ENCODE measurements at places on chromosomes 6 and 20.

GRCh38 chr6:119848696-119849095, 499.1 kb upstream of the MAN1A1 start:
- no peak for DNase-seq

GRCh38 chr6:57104336-57104735, 14.3 kb downstream of the ZNF451 start:
- no peak for DNase-seq

GRCh38 chr6:80638213-80639055, 532.0 kb downstream of the BCKDHB start:
- DNase-seq, result no peak

- DNase-seq, result no peak
These were observed 382.4 kb upstream of the CDH4 start for GRCh38 chr20:60869625-60870024.

GRCh38 chr6:63440057-63440456, 120.3 kb upstream of the LGSN start:
- no peak for DNase-seq

DNA sequence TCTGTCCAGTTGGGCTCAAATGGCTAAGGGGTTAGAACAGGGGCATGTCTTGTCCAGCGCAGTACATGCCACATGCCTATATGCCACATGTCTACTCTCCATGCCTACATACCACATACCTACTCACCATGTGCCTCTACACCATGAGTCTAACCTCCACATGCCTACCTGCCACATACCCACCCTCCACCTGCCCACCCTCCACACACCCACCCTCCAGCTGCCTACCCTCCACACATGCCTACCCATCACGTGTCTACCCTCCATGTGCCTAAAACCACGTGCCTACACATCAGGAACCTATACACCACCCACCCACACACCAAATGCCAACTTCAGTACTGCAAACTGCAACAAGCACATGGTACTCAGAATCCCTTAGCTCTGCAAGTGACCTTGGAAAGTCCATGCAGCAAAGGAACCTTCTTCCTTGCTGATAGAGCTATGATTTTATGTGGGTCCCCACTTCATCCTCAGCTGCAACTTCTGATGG, 113.0 kb upstream of the CST7 start:
- DNase-seq, result no peak

DNA sequence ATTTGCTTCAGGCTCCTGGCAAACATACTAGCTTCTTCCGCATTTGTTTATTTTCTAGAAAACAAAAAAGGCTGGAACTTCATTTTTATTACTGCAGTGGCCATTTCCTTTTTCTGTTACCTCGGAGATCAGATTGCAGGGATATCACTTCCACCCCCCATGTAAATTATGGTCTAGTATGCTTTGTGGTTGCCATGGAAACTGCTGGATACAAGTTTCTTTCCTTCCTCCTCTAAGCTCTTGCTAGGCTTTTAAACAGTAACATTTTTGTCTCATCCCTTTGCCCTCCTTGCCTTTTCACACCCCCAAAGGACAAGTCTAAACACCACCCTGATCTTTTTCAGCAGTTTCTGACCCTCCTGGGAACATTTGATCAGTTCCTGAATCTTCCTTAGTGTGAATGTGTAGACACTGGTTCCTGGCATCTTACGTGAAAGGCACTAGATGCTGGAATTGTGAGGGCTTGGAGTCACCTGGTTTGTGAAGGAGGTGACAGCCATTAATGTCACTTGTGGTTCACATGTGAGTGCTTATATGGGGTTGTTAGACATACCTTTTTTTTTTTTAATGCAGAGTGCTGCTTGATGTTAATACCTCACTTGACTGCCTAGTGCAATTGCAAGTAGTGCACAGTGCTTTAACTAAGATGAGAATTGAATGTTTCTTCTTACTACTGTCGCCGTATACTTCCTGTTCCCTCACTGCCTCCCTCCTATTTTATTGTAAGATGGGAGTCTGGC, 181.6 kb downstream of the JARID2 start:
- DNase-seq, result no peak

GRCh38 chr20:62487561-62488354, 12.0 kb upstream of the GATA5 start:
- DNase-seq, result no peak

DNA sequence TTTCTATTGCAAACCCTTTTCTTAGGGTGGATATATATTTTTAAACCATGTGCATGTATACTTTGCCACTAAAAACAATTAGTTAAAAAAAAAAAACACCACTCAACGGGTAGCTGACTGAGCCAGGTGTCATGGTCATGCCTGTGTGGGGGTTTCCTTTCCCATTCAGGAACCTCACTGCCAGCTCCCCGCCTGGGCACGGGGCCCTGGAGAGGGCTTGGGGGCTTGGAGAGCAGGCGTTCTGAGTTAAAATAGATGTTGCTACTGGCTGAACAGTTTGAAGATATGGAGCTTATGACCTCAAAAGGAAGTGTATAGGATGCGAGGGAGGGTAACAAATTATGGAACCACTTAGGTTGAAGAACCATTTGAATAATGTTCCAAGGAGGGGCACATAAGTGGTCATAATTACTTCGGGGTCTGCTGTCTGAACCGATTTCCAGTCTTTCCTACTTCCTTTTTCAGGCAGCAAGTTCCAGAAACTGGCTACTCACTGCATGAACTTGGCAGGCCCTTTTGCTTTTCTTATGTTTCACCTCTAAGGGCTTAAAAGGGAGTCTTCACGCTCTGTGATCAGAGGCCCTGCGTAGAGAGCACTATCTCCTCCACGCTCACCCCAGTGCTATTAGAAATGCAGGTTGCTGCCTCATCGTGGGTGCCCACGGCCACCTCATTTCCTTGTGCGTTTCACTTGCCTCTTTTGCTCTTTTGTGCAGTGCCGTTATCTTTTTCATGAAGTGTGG, 9.9 kb downstream of the STX16 start:
- no peak for DNase-seq

GRCh38 chr20:37285664-37286374, 3.6 kb upstream of the MANBAL start:
- no peak for DNase-seq

DNA sequence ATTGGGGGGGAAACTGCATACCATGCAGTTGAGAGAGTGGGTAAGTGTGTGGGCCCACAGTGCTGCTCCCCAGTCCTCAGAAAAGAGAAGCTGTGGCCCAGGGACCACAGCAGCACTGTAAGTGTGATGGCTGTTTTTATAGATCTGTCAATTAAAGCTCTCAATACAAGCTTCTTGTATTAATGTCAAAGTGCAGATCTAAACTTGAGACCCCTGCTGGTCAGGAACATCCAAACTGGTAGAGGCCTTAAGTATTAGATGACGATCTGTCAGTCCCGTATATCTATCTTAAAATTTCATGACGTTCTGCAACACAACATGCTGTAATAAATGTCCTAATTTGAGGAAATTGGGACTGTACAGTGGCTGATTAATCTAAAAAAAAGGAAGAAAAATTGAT, 74.8 kb downstream of the TULP4 start:
- no peak for DNase-seq

DNA sequence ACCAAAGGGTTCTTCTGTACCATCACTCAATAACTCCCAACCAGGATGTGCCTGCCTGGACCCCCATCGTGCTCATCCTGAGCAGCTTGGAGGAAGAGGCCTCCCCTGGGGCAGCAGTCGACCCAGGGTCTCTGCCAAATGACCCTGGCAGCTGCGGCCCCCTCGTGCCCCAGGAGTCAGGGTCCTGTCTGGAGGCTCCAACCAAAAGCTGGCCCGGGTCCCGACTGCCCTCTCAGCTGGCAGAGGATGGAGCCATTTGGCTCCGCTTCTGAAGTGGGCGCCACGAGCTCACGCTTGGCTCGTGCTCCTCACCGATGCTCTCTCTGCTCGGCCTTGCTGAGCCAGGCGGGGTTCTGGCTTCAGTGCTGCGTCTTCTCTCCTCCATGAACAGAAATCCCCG, 56.8 kb downstream of the TFAP2C start:
- DNase-seq, result no peak

GRCh38 chr6:29521006-29521680, 33.4 kb upstream of the MAS1L start:
- DNase-seq, result no peak

- DNase-seq, result no peak
These were observed 10.6 kb downstream of the ULBP3 start for GRCh38 chr6:150058231-150058792.

DNA sequence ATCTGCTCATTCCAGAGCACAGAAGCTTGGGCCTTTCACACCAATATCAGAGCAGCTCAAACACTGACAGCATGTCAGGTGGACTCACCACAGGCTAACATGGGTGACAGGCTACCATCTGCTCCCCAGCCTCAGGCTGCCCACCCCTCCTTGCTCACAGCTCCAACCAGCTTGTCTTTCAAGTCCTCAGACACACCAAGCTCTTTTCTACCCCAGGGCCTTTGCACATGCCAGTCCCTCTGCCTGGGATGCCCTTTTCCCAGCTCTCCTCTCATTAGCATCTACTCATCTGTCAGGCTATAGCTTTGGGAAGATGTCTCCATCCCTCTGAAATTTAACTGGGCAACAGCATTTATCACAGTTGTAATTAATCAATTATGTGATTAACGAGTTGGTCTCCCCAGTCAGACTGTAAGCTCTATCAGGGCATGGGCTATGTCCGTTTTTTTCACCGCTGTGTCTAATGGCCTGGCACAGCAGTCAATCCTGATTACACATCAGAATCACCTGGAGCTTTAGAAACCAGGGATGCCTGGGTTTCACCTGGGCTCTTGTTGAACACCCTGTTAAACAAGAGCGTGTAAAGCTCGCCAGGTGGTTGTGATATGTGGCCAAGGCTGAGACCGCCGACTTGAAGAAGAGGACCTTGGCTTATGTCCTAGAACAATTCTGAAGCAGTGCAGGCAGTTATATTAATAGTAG, 88.9 kb upstream of the MRPS10 start:
- no peak for DNase-seq

DNA sequence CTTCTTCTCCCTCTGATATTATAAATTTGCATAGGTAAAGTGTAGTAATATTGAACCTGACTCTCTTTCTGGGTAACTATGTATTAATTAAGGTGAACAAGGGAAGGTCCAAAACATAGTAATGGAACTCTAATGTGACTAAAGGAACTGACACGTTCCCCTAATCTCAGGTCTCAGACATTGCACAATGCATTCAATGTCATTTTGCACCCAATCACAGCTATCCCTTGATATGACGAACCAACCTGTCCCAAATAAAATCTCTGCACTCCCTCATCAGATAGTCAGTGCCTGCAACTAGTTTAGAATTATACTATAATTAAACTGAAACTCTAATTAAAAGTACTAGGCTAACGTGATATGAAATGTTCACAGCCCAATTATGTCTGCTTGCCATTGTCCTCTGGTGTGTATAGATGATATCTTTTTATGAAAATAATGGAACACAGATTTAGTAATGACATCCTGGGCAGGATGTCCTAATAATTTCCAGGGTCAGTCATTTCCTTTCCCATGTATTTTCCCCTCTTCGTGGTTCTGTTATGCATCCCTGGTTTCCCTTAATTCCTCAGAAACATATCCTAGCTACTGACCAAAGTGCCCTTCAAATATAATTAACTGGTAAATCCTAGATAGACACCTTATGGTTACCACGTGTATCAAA, 36.8 kb downstream of the PTPRK start:
- DNase-seq, result no peak

DNA sequence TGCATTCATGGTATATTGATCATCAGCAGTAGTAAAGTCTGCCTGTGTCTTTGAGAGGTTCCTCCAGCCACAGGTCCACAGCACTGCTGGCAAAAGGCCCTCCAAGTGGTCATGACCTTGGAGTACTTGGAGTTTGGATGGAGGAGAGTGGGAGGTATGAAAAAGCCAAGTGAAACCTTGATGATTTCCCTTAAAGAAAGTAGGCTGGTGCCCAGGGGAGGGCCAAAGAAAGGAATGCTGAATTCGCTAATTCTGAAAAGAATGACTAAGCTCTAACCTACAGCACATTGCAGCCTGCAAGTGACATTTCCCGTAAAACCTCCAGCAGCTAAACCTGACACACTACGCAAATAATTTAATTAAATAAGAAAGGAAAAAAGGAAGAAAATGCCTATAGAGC, 223.4 kb upstream of the TAB2 start:
- no peak for DNase-seq

DNA sequence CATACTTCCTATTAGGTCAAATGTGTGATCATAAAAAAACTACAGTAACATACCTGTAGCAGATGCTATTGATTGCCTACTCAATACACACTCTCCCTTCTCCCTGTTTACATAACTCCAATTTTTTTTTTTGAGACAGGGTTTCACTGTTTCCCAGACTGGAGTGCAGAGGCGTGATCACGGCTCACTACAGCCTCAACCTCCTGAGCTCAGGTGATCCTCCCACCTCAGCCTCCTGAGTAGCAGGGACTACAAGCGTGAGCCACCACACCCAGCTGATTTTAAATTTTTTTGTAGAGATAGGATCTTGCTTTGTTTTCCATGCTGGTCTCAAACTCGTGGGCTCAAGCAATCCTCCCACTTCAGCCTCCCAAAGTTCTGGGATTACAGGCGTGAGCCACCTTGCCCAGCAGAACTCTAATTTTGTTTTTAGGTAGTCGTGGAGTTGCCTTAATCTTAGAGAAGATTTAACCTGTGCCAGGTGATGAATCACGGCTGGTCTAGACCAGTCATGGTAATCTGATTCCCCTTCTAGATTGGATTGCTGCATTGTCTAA, 14.0 kb upstream of the KIF3B start:
- DNase-seq, result no peak

DNA sequence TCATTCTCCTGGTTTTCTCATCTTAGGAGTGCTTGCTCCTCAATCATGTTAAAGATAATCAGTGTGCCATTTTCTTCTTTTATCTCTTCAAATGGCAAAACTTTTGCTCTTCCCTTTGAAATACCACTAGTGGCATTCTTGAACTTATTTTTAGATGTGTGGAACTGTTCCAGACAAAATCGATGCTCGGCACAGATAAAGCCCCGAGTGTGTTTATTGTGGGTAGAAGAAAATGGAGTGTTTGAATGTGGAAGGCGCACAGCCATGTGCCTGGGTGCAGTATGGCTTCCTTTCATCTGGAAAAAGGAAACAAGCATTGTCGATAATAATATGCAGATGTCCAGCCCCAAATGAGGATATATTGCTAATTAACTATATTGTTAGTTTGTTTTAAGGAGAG, 42.4 kb downstream of the ISM1 start:
- DNase-seq, result no peak

GRCh38 chr6:10101551-10102252, 313.2 kb downstream of the TFAP2A start:
- DNase-seq, result no peak

- no peak for DNase-seq
These were observed 83.9 kb downstream of the CDC5L start for GRCh38 chr6:44471271-44471981.
